ENCODE measurements at places on chromosomes 5 and 9.

GRCh38 chr9:123997665-123998277, 13.8 kb upstream of the LHX2 start:
- DNase-seq = no peak

GRCh38 chr9:110954822-110955291, 83.4 kb downstream of the LPAR1 start:
- DNase-seq = no peak

DNA sequence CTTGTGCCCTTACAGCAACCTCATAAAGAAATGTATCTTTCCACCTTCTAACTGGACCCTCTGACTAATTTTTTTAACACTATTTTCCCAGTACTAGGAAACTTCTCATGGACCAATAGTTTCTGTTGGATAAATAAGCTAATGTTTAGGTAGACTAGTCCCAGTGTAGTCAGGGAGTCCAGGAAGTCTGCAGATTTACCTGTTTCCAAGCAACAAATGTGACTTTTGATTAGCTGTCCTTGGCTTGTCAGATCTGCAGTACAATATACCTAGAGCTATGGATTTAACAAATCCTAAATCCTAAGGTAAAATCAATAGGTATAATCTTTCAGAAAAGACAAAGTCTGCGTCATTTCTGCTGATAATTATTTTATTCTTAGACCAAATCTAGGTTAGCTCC, 55.7 kb downstream of the FAM174A start:
- no peak for DNase-seq

GRCh38 chr5:78959767-78960166, 25.3 kb downstream of the ARSB start:
- DNase-seq = no peak

GRCh38 chr5:33332804-33333203, 108.0 kb upstream of the TARS1 start:
- no peak for DNase-seq

DNA sequence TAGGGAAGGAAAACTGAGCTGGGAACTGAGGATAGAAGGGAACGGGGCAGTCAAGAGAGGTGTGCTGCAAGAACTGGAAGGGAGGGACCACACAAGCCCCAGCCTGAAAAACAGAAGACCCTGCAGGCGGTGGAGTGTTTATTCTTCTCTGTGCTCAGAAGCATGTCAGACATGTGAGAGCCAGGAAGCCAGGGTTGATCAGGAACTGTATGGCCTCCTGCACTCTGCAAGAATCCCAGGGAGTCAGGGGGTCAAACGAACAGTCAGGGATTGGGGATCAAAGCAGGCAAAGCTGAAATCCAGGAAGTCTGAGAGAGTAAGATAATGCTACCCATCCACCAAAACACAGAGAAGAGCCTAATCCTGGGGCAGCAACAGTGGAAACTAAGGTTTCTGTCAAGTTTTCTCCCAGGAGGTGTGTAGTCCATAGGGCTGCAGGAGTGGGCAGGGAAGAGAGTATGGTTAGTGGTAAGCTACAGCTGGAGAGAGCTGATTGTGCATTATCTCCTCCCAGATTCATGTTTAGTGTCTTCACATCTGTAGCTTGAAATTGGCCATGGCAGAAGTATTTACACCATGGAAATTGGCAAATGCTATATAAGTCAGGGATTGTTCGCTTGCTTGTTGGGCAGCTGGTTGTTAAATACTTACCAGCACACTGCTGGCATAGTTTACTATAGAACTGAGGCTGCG, 115.4 kb upstream of the SLC44A1 start:
- DNase-seq = no peak

DNA sequence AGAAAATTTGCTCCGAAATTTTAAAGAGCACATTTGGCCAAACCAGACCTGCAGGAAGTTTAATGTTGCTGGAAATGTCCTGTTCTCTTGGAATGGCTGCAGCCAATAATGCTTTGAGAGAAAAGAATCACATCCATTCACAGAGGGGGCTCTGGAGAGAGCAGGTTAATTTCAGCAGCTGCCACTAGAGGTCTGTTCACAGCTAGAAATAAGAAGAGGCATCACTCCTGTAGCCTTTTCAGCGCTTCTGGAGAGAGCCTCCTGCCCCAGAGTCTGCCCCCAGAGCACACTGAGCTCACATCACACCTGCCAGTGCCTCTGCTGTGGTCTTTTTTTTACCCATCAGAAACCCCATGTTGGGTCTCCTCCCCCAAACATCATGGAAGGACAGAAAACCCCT, 124.8 kb upstream of the RAD23B start:
- DNase-seq = no peak

- no peak for DNase-seq
Measured at GRCh38 chr9:106616851-106617345, 246.1 kb upstream of the ZNF462 start.

GRCh38 chr5:66415208-66415607, 181.0 kb upstream of the MAST4 start:
- DNase-seq = peak; percentile 6

- no peak for DNase-seq
Measured at GRCh38 chr9:86642721-86643120, 288.5 kb upstream of the TUT7 start.

DNA sequence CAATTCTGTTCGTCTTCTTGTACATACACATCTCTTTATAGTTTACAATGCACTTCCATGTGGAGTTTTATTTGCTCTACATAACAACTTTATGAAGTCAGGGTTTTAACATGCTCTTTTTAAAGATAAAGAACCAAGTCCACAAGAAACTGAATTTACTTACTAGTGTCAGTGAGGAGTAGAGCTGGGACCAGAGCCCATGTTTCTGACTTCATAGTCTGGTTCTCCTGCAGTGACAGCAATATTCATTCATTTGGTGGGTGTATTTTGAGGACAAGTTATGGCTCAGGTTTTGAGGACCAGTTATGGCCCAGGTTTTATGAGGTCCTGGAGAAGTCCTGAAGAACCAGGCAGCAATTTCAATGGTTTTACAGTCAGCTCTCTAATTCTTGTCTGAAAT, 481.9 kb upstream of the TNC start:
- DNase-seq = no peak

DNA sequence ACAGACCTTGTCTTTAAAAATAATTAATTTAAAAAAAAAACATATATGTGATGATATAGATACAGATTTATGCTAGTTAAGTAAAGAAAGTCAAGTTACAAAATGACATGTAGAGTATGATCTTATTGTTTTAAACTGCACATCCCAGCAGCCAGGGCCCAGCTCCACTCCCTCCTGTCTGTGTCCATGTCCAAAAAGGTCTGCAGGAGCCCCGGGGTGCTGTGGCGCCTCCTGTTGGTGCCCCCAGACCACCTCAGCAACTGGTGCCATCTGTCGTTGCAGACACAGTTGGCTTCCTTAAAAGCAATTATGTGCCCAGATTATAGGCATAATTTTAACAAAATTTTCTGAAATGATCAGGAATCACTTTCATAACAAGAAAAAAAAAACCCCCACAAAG, 33.3 kb downstream of the IPPK start:
- no peak for DNase-seq

DNA sequence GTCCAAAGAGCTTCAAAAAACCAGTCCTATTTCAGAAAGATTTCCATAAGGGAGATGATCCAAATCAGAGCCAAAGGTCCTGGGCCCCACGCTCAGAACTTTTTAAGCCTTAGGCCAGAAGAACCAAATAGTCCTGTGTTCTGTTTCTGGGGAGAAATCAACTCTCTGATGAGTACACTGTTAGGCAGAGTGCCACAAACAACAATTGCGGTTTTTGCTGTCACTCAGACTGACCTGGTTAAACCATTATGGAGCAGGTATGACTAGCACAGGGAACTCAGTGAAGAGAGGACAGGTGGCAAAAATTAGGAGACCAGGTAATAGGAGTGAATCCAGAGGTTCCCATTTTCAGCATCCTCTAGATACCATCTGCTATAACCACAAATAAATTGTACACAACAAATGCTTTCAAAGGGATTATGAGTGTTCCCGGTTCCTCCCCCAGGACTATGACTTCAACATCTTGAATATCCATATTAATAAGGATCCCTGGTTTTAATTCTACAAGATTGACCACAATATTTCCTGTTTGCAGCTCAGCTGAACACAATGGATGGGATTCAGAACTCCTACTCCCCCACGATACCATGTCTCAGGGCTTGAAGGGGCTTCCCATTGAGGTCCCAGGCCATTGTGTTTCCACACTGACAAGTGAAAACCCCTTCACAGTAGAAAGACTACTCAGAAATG, 52.1 kb upstream of the FREM1 start:
- no peak for DNase-seq

GRCh38 chr5:61082516-61083280, 79.6 kb downstream of the SMIM15 start:
- DNase-seq = no peak

- no peak for DNase-seq
Measured at GRCh38 chr9:37966412-37967013, 62.6 kb upstream of the SLC25A51 start.

All from kidney capillary endothelial cell (primary cell).